Fibroblast of skin of abdomen (primary cell): ENCODE measurements at places on chromosomes 11 and 22.

DNA sequence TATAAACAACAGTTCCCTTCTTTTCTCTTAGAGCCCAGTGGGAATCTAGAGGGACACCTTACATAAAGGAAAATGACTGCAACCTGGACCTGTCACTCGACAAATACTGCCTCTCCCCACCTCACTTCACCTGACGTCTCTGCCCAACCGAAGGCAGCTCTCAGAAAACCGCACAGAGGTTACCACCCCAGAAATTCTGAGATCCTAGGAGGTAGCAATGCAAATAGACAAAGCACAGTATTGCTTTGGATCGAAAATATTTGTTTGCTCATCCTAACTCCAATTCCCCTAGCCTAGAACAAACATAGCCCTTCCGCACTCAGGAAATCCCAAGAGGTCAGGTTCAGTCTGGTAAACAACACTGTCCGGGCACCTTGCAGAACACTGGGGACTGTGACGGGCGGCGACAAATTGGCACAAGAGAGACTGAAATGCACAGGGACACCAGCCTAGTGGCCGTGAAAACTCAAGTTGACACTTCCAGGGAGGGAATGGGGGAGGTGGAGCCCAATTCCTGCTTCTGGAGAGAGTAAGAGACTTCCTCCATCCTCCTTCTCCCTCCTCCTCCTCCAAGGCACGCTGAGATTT, 420 bp upstream of the TRIM44 start:
- DNase-seq: no peak

- DNase-seq: no peak
Measured at GRCh38 chr22:47202819-47203553, 440.5 kb downstream of the TBC1D22A start.

- DNase-seq: no peak
Measured at GRCh38 chr11:34259087-34259486, 98.7 kb downstream of the ABTB2 start.

DNA sequence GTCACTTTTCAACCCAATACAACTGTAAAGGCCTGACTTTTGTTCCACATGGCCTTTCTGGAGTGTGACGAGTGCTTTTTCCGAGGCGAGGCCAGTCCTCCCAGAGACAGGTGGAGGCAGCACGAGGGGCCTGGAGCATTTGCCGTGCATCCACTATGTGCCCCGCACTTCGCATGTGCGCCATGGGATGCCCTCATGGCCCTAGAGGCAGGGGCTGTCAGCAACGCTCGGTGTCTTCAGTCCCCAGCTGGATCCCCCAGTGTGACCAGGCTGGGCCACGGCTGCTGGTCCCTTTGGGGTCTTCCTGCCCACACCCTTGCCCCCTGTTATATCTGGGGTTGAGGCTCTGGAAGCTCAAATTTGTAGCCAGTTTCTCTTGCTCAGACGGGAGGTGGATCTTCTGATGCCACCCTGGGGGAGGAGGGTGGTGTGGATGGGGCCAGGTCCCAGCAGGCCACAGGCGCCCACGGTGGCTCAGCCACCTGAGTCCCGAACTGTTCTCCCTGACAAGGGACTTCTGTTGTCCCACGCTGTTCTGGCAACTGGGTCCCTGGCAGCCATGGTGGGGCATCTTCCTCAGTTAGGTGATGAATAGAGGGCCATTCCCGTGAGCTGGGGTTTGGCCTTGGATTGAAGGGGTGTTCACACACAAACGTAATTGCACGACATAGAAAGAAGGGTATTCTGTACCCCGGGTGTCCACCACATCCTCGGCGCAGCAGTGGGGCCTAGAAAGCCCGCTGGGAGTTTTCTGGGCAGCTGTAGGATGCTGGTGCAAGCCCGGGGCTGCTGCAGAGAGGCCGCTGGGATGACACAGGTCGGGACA, 100.9 kb downstream of the CTTN start:
- no peak for DNase-seq

DNA sequence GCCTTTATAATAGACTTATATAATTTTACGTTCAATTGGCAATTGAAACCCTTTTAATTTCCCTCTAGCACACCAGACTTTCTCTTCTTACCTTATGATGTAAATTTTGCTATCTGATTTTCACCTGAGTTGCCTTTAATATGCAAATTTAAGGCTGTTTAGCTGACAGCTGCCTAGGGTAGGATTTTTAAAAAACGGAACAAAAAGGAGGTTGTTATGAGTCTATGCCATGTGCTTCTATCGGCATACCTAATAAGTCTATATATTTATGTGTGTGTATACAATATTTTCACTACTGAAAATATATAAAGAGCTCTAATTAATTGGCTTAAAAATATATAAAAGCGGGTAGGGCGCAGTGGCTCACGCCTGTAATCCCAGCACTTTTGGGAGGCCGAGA, 11.8 kb upstream of the SELENOH start:
- no peak for DNase-seq

- DNase-seq: no peak
Measured at GRCh38 chr11:73875840-73876239, 806 bp downstream of the COA4 start.

GRCh38 chr11:57426929-57427726, at the start of gene SLC43A3:
Gene SLC43A3 (minus strand): TSS chr11:57427121. CDS start chr11:57426172, 949 bp downstream.
- peak; percentile 93 for DNase-seq

GRCh38 chr22:46795140-46795539, 32.7 kb downstream of the TBC1D22A start:
- no peak for DNase-seq

DNA sequence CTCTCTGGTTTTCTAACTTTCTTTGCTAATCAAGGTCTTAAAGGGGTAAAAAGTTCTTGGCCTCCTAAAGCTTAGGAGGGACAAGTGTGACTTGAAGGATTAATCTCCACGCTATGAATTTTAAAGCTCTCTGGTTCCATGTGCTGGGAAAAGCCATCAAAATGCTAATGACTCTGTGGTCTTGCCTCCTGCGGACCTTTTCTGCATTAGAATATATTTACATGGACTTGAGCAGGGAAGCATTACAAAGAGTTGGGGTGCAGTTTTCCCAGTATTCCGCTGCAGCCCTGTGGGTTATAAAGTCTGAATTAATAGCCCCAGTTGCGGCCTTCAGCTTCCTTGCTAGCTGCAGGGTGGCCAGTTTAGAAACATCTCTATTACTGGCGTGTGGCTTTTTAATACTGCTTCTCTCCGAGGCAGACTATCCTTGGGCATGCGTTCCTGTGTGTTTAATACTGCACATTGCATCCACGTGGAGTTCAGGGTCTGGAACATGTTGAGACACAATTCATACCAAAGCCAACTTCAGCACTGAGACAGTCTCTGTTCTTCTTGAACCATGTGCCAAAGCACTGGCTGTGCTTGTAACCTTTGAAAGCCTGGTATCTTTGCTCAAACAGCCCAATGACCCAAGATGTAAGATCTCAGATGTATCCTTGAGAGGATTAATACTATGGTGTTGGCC, 27.3 kb downstream of the TSPAN18 start:
- peak; percentile 81 for DNase-seq

DNA sequence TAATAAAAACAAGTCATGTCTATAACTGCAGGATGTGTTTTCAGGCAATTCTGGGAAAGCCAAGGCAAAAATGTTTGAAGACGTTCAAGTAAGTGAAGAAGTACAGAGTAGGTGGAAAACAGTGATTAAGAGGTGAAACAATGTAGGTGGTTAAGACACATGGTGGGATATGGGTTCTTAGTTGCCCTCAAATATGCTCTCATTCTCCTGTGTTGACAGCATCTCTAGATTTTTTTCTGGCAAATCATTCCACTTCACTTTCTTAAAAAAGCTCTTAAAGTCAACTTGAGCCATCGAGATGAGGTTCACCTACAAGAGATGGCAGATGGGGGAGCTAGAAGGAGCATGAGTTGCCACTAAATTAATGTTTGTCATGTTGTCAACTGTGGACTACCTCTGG, 1041.0 kb upstream of the CNTN5 start:
- DNase-seq: peak; percentile 77

- DNase-seq: no peak
Measured at GRCh38 chr22:23705358-23705757, 14.5 kb downstream of the RGL4 start.

DNA sequence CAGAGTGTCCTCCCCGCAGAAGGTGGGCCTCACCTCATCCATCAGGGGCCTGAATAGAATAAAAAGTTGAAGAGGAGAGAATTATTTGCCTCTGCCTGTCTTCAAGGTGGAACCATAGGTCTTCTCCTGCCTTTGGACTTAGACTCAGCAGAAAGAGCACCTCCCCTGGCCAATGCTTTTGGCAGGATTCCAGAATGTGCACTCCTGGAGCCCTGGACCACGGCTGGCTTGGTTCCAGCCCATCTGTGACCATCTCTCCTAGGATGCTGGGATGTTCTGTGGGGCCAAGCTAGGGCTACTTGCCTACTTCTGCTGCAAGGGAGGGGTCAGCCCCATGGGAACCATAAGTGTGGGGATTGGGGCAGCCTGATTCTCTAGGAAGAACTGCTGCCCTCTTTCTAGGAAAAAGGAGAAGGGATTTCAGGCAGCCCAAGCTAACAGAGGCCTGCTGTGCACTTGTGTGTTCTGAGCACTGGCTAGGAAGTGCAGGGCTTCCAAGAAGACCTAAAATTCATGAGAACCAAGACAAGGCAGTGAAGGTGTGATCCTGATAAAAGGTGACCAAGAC, 32.2 kb upstream of the SHANK2 start:
- no peak for DNase-seq

- DNase-seq: peak; percentile 85
Measured at GRCh38 chr11:8905528-8906165, 5.3 kb upstream of the AKIP1 start.

GRCh38 chr22:17430412-17430811, 61.2 kb downstream of the CECR2 start:
- peak; percentile 56 for DNase-seq
